ENCODE measurements at places on chromosomes 2 and 18. TPM values are rescaled to one million over a fixed set of nuclear protein-coding genes. Genes with fewer than 3 reads are reported as not detected.

ACMSD gene
- not detected for polyA plus RNA-seq

TLX2 gene
- 0.01 TPM for polyA plus RNA-seq

ZNF385B gene
- 0.22 TPM for polyA plus RNA-seq

GPAT2 gene
- 0.98 TPM for polyA plus RNA-seq

MPP4 gene
- polyA plus RNA-seq: not detected

ASPRV1 gene
- 0.45 TPM for polyA plus RNA-seq

POTEI gene
- polyA plus RNA-seq: not detected

KLHL30 gene
- 0.21 TPM for polyA plus RNA-seq

ZSCAN30 gene
- polyA plus RNA-seq: 8.0 TPM

CCDC68 gene
- 1.4 TPM for polyA plus RNA-seq

ARHGEF4 gene
- polyA plus RNA-seq: 98.9 TPM

KATNAL2 gene
- polyA plus RNA-seq: 2.2 TPM

PTPRM gene
- 10.4 TPM for polyA plus RNA-seq

LINC00305 gene
- not detected for polyA plus RNA-seq

POMC gene
- 0.59 TPM for polyA plus RNA-seq

TBR1 gene
- polyA plus RNA-seq: 0.02 TPM

CAD gene
- polyA plus RNA-seq: 18.3 TPM

ERFE gene
- 0.38 TPM for polyA plus RNA-seq
